ENCODE measurements at places on chromosomes 2 and 18. TPM values are rescaled to one million over a fixed set of nuclear protein-coding genes. Genes with fewer than 3 reads are reported as not detected.

The COPS8 gene
- total RNA-seq, result 61.1 TPM

The LHCGR gene
- not detected for total RNA-seq

DNA sequence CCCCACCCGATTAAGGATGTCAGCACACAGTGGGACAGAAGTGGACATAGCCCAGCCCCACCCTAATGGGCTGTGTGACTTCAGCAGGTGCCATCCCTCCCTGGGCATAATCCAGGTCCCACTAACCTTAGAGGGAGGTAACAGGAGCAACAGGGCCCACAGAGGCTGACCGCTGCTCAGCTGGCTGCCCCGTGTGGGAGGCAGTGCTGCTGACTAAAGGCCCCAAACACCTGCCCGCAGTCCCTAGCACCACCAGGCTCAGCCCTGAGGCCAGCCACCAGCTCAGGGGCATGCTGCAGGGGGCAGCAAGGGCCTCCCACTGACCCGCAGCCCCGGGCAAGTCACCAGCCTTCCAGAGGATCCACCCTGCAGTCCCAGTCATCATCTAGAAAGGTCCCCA lies 14.6 kb downstream of the BIN1 start:
- H3K4me3 ChIP-seq, result no peak overlapping the region
- H3K27ac ChIP-seq, result no peak overlapping the region
- H3K36me3 ChIP-seq, result no peaks in the 10 kb centered on the region
- peaks cover 6% of the 10 kb centered on the region for H3K27me3 ChIP-seq
- no peaks in the 10 kb centered on the region for H3K4me1 ChIP-seq

GRCh38 chr2:43327119-43327518 lies 100.7 kb upstream of the ZFP36L2 start:
- no peak overlapping the region for H3K27ac ChIP-seq
- H3K27me3 ChIP-seq, result no peaks in the 10 kb centered on the region
- no peak for DNase-seq
- H3K4me1 ChIP-seq, result no peaks in the 10 kb centered on the region
- H3K36me3 ChIP-seq, result peaks cover 12% of the 10 kb centered on the region

DNA sequence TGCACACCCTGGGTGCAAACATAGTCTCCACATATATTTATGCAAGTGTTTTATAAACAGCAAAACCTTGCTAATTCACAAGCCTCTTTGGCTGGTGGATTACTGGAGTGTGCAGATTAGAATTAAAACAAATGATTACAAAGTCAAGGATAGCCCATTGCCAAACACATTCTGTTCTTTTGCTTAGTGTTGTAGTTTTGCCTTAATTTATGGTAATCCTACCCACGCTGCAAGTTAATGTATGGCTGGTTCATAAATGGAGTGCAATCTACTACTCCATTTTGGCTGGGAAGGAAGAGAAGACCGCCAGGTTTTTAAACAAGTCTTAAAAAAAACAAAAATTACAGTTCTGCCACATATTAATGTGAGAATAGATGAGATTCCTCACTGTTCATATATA lies 883.1 kb upstream of the KLHL29 start:
- no peaks in the 10 kb centered on the region for H3K27me3 ChIP-seq
- no peaks in the 10 kb centered on the region for H3K36me3 ChIP-seq
- no peak overlapping the region for H3K4me3 ChIP-seq
- DNase-seq, result no peak
- H3K27ac ChIP-seq, result no peak overlapping the region

The MARCHF4 gene
- total RNA-seq, result not detected

DNA sequence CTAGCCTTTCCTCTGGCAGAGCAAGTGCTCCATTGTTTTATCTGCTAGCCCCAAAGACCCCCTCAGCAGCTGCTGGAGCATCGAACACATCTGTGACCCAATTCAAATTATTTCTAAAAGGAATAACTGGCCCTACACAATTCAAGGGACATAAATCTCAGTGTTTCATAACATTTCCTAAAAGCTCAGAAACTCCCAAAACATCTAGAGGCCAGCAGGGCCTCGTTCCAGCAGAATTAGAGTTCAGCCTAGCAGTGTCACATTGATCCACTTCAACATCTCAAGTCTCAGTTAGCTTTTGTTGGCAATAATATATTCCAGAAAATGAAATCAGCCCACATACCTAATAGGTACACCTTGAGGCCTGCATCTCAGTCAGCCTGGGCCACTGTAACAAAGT lies 179.1 kb downstream of the ETAA1 start:
- H3K27ac ChIP-seq, result no peak overlapping the region
- H3K4me3 ChIP-seq, result no peak overlapping the region
- H3K27me3 ChIP-seq, result no peaks in the 10 kb centered on the region

DNA sequence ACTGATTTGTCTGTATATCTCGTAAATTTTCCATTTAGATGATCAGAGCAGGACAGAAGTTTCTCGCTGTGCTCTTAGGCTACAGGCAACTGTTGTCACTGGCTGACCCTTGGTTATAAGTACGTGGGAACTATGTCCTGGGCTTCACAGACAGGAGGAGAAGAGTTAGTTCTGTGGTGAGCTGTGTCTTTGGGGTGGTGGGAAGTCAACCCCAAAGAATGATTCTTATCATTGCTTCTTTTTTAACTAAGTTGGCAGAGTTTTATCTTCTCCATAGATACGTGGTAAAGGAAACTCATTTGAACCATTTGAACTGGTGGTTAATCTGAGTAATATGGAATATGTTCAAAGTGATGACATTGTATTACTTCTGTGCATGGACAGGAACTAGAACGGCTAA lies 230.6 kb upstream of the EPAS1 start:
- no peak for DNase-seq
- no peaks in the 10 kb centered on the region for H3K36me3 ChIP-seq
- H3K27me3 ChIP-seq, result no peaks in the 10 kb centered on the region
- H3K4me1 ChIP-seq, result peaks cover 32% of the 10 kb centered on the region

Data from activated CD4-positive, alpha-beta memory T cell treated with anti-CD3 and anti-CD28 coated beads for 36 hours (primary cell).